ENCODE measurements at places on chromosomes 6 and 20. TPM values are rescaled to one million over a fixed set of nuclear protein-coding genes. Genes with fewer than 3 reads are reported as not detected.

DNA sequence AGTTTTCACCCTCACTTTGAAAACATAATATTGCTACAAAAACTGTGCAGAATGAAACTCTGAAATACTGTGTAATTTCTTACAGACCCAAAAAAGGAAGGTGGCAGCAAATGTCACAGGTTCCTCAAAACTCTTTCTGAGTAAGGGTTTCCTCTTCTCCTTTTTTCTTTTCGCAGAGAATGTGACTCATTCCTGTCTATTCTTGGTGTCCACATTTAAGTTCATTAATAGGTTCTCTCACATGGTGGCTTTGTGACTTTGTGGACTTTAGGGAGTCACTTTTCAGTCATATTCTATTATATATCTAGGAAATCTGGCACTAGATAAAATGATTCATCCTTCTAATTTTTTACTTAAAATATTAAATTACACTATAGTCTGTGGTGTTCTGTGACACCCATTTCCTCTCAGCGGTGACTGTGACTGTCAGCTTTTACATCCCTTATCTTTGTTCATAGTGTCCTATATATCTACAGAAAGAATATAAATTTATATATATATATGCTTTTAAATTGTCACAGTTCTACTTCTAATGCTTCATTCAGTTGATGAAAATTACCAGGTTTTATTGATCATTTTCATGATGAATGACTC is 126.8 kb upstream of the HCRTR2 start:
- no peak for DNase-seq

- peak; percentile 7 for DNase-seq
Observed at GRCh38 chr6:82364087-82365015, 734 bp downstream of the TPBG start.

- no peak for DNase-seq
Observed at GRCh38 chr6:150905769-150906168, 40.3 kb downstream of the MTHFD1L start.

- DNase-seq, result no peak
Observed at GRCh38 chr6:156828280-156828703, 51.1 kb downstream of the ARID1B start.

- DNase-seq, result no peak
Observed at GRCh38 chr6:95352064-95352795, 225.1 kb upstream of the MANEA start.

- no peak for DNase-seq
Observed at GRCh38 chr6:113669606-113670005, 187.5 kb upstream of the MARCKS start.

- DNase-seq, result no peak
Observed at GRCh38 chr20:44412402-44413144, 57.1 kb downstream of the HNF4A start.

DNA sequence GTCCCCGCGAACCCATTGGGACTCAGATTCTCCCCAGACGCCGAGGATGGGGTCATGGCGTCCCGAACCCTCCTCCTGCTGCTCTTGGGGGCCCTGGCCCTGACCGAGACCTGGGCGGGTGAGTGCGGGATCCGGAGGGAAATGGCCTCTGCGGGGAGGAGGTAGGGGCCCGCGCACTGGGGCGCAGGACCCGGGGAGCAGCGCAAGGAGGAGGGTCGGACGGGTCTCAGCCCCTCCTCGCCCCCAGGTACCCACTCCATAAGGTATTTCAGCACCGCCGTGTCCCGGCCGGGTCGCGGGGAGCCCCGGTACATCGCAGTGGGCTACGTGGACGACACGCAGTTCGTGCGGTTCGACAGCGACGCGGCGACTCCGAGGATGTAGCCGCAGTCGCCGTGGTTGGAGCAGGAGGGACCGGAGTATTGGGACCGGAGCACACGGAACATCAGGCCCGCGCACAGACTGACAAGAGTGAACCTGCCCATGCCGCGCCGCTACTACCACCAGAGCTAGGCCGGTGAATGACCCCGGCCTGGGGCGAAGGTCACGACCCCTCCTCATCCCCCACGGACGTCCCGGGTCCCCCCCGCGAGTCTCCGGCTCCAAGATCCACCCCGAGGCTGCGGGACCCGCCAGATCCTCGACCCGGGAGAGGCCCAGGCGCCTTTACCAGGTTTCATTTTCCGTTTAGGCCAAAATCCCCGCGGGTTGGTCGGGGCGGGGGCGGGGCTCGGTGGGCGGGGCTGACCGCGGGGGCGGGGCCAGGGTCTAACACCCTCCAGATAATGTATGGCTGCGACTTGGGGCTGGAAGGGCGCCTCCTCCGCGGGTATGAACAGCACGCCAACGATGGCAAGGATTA is 15.7 kb upstream of the HLA-A start:
- peak; percentile 91 for DNase-seq

- no peak for DNase-seq
Observed at GRCh38 chr6:7833751-7834070, 76.9 kb downstream of the TXNDC5 start.

MAS1 gene
- total RNA-seq, result not detected

PGC gene
- total RNA-seq, result not detected

SLC35F1 gene
- not detected for total RNA-seq

TREM2 gene
- total RNA-seq, result not detected
